Osteoblast (primary cell): ENCODE measurements at places on chromosomes 7 and 10.

DNA sequence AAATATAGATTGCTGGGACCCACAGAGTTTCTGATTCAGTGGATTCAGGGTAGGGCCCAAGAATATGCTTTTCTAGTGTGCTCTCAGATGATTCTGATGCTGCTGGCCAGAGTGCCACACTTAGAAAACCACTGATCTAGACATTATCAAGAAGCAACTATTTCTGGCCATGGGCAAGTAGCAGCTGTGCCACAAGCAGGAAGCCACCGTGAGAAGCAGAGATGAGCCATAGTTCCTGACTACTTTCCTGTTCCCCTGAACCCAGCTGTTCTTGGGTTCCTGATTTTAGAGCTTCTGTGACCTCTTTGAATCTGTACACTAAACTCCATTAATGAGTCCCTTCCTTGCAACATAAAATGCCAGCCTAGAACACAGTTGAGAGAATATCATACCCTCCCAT, 38.1 kb upstream of the PIK3AP1 start:
- DNase-seq: no peak

DNA sequence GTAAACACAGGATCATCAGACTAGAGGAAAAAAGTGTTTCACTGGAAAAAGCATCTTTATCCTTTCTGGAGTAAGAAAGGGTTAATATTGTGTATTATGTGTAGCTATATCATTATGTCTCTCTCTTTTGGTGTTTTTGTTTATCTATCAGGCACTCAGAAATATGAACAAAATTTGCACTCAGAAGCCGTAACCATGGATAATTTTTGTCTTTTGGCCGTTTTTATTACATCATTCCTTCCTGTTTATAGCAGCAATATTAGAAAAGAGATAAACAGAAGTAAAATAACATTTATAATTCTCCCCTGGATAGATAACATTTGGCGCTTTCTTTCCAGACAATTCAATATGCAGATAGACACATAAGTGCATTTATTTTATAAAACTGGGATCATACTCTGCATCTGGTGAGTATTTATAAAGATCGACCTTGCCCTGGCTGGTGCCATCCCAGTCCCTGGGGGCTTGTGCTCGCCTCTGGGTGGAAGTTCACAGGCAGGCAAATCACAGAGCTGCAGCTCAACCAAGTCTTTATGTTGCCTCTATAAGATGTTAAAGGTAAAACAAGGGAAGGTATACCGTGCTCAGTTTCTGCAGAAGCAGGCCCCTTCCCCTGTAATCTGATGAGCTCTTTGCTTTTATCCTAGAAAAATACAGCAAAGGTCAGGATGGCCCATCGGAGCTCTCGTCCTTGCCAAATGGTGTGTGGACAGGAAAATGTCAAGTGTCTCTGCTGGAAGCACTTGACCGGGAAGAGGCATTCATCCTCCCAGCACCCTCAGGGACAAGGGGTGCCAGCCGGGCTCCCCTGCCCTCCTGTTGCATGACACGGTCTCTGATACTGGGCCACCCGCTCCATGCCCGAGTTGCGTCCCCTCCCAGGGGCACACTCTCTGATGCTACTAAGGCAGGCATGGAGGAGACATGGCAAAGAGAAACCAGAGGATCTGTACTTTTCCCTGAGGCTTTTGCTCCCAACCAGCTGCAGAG, 43.9 kb downstream of the PYROXD2 start:
- DNase-seq: no peak

GRCh38 chr7:38731215-38731614, 100.0 kb upstream of the AMPH start:
- DNase-seq: no peak

DNA sequence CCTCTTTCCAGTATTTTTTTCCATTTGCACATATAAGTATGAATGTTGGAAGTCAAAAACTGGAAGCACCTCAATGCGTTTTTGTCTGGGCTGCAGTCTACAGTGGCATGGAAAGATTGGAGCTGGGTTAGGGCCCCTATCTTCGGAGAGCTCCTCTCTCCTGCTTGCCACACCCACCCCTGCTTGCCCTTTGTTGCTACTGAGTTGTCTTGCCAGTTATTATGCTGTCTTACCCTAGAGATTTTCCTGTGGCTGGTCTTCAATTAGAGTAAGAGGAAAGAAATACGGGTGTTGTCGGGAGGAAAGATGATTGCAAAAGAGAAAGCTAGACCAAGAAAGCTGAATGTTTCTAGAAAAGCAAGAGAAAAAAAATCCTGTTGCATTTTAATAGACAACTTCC, 228.9 kb upstream of the CELF2 start:
- DNase-seq: no peak

DNA sequence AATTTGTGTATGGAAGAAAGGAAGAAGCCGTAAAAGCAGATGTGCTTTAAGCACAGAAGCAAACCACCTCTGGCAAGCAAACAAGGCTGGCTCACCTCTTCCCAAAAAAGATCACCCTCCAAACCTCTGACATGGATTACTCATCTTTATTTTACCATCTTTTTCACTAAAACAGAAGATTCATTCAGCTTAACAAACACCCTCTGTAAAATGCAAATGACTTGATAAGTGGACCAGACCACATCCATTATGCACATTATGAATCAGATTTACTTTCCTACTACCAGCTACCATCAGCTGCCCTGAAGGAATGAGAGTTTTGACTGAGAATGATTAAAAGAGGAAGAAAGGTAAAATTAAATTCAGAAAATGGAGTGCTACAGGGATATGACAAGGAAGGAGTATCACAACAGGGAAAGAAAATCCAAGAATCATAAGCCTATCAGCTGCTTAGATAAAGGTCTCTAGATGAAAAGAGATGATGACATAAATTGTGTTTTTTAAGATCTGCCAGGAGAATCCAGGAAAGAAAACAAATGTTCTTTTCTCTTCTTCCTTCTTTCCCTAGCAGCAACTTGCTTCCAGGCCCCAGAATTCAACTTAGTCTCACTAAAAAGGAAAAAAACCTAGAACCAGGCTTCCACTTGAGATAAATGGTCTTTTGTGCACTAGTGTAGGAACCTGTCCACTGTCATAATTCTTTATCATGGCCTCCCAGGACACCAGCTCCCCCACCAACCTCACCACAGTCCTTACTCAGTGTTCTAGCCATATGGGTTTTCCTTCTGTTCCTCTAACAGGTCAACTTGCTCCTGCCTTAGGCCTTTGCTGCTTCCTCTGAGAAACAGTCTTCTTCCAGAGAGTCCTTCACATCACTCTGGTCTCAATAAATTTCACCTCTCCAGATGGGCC, 47.4 kb downstream of the JAZF1 start:
- peak; percentile 66 for DNase-seq

GRCh38 chr7:98930464-98930863, 52.1 kb downstream of the TRRAP start:
- no peak for DNase-seq

DNA sequence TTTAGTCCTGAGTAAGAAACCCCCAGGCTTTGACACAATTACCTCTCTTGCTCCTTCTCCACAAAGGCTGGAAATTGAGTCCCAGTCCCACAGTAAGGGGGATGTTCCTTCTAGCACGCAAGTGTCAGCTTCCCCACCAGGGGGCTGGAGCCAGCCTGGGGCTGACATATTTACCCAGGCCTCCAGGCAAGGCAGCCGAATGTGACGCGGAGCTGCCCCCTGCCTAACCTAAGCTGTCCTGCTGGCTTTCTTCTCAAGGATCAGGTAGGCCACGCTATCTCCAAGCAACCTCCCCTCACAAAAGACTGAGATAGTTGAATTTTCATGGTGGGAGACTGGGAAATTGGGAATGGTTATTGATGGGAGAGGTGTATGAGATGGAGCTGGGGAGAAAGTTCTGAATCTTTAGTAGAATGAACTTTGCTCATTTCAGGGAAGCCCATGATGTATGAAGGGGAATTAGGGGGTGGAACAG, 19.2 kb upstream of the BMPER start:
- DNase-seq: no peak

DNA sequence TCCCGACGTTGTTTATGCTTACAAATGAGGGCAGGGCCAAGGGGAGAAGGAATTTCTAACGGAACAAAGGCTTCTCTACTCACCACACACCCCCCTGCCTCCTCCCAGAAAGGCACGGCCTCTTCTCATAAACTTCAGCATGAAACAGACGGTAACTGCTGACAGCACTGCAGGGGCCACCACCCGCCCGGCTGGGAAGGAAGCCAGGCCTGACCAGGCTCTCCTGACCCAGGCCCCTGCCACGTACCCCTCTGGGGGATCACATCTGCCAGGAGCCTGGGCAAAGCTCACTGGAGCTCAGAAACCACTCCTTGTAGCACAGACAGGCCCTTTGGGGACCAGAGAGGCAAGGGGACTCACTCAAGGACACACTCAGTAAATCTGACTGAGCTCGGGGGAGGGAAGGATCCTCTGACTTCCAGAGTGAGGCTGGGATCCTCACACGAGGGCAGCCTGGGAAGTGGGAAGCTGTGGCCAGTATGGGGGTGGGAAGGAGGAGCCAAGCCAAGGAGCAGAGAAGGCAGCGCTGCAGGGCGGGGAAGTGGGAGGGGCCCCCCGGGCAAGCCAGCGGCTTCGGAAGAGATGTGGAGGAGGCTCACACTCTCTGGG, 46.1 kb downstream of the ZCCHC24 start:
- peak; percentile 99 for DNase-seq

- no peak for DNase-seq
Measured at GRCh38 chr10:96401036-96401435, 42.2 kb upstream of the OPALIN start.

- DNase-seq: no peak
Measured at GRCh38 chr7:70788276-70788675, 343.7 kb upstream of the GALNT17 start.

DNA sequence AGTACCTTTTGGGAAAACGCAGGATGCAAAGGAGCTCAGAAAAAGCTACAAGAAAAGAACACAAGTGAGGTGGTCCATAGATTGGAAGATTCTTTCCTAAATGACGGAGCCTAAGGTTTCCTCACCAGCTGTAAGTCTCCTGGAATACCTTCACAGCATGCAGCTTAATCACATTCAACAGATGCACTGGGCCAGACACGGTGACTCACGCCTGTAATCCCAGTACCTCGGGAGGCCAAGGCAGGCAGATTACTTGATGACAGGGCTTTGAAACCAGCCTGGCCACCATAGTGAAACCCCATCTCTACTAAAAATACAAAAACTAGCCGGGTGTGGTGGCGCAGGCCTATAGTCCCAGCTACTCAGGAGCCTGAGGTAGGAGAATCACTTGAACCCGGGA, 228.7 kb downstream of the FRMD4A start:
- DNase-seq: no peak

GRCh38 chr10:60444494-60445064, 54.9 kb upstream of the ANK3 start:
- no peak for DNase-seq

GRCh38 chr10:117004227-117005025, 561 bp downstream of the SHTN1 start:
- peak; percentile 89 for DNase-seq

GRCh38 chr10:48477616-48478015, 127.3 kb downstream of the ARHGAP22 start:
- DNase-seq: no peak

- no peak for DNase-seq
Measured at GRCh38 chr7:50807026-50807730, 24.5 kb upstream of the GRB10 start.

GRCh38 chr10:31774299-31774900, 154.2 kb downstream of the ARHGAP12 start:
- no peak for DNase-seq

GRCh38 chr10:4450169-4450568, 375.8 kb upstream of the AKR1E2 start:
- no peak for DNase-seq

DNA sequence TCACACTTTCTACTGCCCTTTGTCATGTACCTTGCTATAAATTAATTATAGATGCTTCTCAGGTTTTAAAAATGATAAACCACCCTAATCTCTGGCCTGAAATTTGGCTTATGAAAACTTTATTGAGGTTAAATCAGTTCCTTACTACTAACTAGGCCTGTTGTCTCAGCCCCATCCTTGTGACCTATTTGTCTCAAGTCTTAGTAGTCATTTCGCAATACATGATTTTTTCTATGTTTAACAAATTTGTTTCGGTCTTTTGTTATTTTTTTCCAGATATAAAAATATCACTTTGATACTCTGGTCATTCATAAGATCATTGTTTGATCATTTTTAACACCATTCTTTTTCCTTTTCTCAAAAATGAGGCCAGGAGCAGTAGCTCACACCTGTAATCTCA, 411.6 kb downstream of the GFRA1 start:
- no peak for DNase-seq

- peak; percentile 94 for DNase-seq
Measured at GRCh38 chr10:2985729-2986232, 81.6 kb upstream of the PFKP start.

DNA sequence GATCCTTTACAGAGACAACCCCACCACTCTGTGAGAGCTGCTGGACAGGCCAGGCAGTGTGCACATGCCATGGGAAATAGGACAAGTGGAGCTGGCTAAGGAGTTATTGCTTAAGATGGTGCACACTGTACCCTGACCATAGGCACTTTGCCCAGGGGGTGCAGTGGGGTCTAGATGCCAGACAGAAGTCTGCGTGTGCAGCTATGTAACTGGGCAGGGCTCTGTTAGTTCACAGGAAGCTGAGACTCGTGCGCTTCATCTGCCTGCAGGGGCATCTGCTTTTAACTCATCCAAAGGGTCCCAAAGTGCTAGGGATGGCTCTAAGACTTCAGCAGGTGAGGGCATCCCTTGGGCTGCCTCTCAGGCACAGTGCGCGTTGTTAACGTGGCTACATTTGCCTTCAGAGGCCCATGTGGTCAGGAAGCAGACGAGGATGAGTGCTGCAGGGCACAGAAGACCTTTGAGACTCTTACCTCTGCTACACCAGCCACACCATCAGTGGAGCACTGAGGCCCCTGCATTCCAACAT, 77.7 kb upstream of the GPR26 start:
- no peak for DNase-seq

DNA sequence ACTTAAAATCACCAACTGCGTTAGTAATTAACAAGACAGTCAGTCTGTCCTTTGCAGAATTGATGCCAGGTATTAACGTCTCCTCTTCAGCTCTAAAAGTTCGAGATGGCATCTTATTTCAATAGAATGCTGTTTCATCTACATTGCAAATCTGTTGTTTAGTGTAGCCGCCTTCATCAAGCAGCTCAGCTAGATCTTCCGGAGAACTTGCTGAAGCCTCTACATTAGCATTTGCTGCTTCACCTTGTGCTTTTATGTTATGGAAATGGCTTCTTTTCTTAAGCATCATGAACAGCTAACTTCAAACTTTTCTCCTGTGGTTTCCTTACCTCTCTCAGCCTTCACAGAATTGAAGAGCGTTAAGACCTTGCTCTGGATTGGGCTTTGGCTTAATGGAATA, 95.5 kb upstream of the FAM20C start:
- no peak for DNase-seq
